ENCODE measurements at places on chromosomes 11 and 22. TPM values are rescaled to one million over a fixed set of nuclear protein-coding genes. Genes with fewer than 3 reads are reported as not detected.
A peak's percentile ranks its signal among the peaks of the same experiment; 100 is the strongest.

- DNase-seq: no peak
- H3K4me3 ChIP-seq: no peak overlapping the region
- H3K4me1 ChIP-seq: peaks cover 8% of the 10 kb centered on the region
Measured at GRCh38 chr22:44448271-44448830, 49.7 kb downstream of the RTL6 start.

GRCh38 chr22:23080613-23081290 lies 10.4 kb downstream of the GNAZ start:
- no peak overlapping the region for H3K27ac ChIP-seq
- H3K4me1 ChIP-seq: no peaks in the 10 kb centered on the region
- peaks cover 4% of the 10 kb centered on the region for H3K27me3 ChIP-seq
- H3K36me3 ChIP-seq: peaks cover 3% of the 10 kb centered on the region
- H3K4me3 ChIP-seq: no peak overlapping the region

- H3K36me3 ChIP-seq: no peaks in the 10 kb centered on the region
- no peak for DNase-seq
- H3K4me1 ChIP-seq: peaks cover 16% of the 10 kb centered on the region
- peaks cover 5% of the 10 kb centered on the region for H3K27me3 ChIP-seq
- H3K4me3 ChIP-seq: no peak overlapping the region
- peak overlapping the region; percentile 4 for H3K27ac ChIP-seq
Measured at GRCh38 chr11:111417011-111417765, 38.1 kb upstream of the POU2AF1 start.

DNA sequence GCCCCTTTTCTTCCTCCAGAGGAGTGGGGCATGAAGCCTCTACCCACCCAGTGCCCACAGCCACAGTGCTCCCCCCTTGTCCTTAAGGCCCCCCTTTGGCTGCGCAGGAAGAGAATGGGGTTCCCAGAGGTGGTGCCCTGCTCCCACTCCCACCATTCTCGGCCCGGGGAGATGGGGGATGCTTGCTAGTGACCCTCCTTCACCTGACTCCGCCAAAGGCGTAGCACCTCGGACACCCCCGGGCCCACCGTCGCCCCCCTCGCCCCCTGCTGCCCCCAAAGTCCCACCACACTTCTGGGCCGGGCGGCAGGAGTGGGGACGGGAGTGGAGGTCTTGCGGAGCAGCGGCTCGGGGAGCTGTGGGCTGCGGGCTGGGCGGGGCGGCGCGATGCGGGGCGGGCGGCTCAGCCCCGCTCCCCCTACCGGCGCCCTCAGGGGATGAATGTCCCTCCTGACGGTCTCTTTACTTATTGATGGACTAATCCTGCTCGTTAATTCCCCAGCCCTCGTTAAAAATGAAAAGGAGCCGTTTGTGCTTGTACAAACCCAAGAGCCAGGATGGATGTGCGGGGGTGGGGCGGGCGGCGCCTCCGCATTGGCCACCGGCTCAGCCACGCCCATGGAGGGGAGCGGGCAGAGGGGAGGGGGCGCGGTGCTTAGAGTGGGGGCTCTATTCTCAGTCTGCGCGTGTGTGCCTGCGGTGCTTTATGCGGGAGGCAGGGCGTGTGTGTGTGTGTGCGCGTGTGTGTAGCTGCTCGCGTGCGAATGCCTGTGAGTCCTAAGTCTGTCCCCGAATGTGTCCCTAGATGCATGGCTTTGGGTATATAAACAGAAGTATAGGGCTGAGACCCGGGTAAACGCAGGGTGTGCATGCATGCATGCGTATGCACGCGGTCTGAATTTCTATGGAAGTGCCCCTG lies 25.6 kb downstream of the SYT7 start:
- peak; percentile 48 for DNase-seq
- no peak overlapping the region for H3K27ac ChIP-seq
- no peak overlapping the region for H3K4me3 ChIP-seq
- H3K36me3 ChIP-seq: no peaks in the 10 kb centered on the region
- peaks cover 15% of the 10 kb centered on the region for H3K4me1 ChIP-seq

- H3K36me3 ChIP-seq: peaks cover 5% of the 10 kb centered on the region
- peaks cover 9% of the 10 kb centered on the region for H3K4me1 ChIP-seq
- no peak overlapping the region for H3K4me3 ChIP-seq
- no peak overlapping the region for H3K27ac ChIP-seq
Measured at GRCh38 chr11:120215634-120216033, 4.8 kb downstream of the OAF start.

- no peak overlapping the region for H3K4me3 ChIP-seq
- H3K36me3 ChIP-seq: no peaks in the 10 kb centered on the region
- peaks cover 19% of the 10 kb centered on the region for H3K27me3 ChIP-seq
- no peaks in the 10 kb centered on the region for H3K4me1 ChIP-seq
Measured at GRCh38 chr22:30246814-30247376, 336 bp upstream of the LIF start.

The PYGM gene
- total RNA-seq: 0.26 TPM
